NCI-H226 (cell line): ENCODE measurements at places on chromosomes 3 and 15.

- no peak for DNase-seq
Observed at GRCh38 chr3:129793319-129793718, 100.2 kb downstream of the TMCC1 start.

- peak; percentile 2 for DNase-seq
Observed at GRCh38 chr3:132283440-132283839, 33.8 kb upstream of the ACP3 start.

- peak; percentile 7 for DNase-seq
Observed at GRCh38 chr15:76431971-76432370, 95.4 kb downstream of the ISL2 start.

DNA sequence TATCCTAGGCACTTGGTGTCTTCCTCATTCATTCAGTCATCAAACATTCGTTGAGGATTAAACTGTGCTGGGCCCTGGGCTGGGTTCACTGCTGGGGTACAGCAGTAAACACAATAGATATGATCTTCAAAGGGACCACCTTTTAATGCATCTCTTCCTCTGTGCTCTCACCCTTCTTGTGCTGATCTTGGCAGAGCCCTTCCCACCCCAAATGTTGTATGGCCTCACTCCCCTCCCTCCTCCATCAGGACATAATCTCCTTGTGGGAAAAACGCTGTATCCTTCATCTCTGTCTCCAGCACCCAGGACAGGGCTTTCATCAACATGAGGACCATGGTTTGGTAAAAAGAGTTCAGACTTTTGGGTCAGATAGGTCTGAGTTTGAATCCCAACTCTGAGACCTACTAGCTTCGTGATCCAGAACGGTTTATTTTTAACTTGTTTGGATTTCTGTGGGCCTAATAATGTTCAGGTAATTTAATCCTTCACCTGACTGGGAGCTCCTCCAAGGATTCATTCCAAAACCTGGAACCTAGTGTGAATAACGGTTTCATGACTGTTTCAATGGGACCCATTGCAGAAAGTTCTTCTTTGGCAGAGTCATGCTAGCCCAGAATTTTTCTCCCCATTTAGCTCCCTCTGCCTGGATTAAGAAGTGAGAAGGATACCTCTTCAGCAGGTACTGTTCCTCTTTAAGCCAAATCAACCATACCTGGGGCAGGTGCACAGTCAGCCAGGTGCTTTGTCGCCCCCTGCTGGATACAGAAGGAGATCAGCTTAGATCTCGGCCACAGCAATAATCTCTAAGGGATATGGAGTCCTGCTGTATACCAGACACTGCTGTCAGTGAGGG is 5.2 kb upstream of the WNT7A start:
- DNase-seq = no peak

DNA sequence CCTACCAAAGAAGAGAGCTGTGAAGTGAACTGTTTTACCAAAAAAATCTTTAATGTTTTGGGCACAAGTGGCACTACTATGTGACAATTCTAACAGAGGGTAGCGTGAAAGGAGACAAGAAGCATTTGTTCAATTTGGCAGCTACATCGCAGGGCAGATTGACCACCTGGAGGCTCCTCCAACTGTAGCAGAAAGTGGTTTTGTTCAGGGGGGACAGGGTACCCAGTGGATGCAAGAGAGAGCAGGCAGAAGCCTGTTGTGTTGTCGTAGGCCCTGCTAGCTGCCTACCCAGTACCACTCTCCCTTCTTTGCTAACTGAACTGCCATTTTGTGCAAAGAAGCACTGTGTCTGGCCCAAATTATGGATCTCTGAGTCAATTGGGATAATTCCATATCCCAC is 54.8 kb upstream of the SYN2 start:
- DNase-seq = no peak
